Cardiac muscle cell (in vitro differentiated cells and primary cell): ENCODE measurements at places on chromosomes 1 and 21. TPM values are rescaled to one million over a fixed set of nuclear protein-coding genes. Genes with fewer than 3 reads are reported as not detected.

GRCh38 chr1:243756529-243756928, 93.5 kb downstream of the AKT3 start:
- no peak overlapping the region for H3K27ac ChIP-seq
- DNase-seq: no peak
- H3K36me3 ChIP-seq: no peaks in the 10 kb centered on the region
- no peaks in the 10 kb centered on the region for H3K27me3 ChIP-seq
- no peaks in the 10 kb centered on the region for H3K4me1 ChIP-seq

DNA sequence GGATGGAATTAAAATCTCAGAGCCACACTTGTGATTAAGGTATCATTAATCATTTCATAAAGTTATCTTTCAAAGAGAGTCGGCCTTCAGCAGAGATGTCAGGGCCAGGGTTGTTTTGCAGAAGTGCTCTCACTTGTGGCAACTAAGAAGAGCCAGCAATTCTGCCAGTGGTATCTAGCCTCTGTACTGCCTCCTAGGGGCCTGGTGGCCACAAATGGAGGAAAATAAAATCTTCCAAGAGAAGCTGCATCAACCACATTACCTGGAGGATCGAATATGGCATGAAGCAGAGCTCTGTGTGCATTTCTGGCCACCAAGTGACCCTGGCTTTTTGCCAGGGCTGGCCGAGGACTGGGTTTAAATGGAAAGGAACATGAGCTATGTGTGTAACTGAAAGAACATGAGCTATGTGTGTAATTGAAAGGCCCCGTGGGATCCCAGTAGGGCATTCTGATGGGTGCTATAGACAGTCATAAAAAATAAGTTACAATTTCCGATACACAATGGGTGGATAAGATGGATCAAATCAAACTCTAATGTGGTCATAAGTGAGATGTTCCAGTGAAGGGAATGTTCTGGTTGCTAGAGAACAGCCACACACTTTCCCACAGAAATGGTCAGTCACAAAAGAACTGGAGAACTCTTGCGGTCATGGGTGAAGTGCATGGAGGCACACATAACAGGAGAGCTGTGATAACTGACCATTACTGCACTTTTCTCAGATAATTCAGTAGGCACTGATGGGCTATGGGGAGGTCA, 335.8 kb downstream of the CAMTA1 start:
- no peak for DNase-seq
- no peaks in the 10 kb centered on the region for H3K27me3 ChIP-seq
- peaks cover 2% of the 10 kb centered on the region for H3K4me1 ChIP-seq
- no peak overlapping the region for H3K4me3 ChIP-seq

The OR6N1 gene
- polyA plus RNA-seq: not detected in 2 replicates

- H3K27ac ChIP-seq: no peak overlapping the region
- H3K36me3 ChIP-seq: no peaks in the 10 kb centered on the region
- H3K4me1 ChIP-seq: peaks cover 18% of the 10 kb centered on the region
- no peak for DNase-seq
- no peaks in the 10 kb centered on the region for H3K27me3 ChIP-seq
- H3K4me3 ChIP-seq: no peak overlapping the region
Measured at GRCh38 chr1:212487286-212487685, 54.6 kb downstream of the NENF start.

GRCh38 chr1:21294266-21294989, 4.2 kb upstream of the ECE1 start:
- no peaks in the 10 kb centered on the region for H3K27me3 ChIP-seq
- no peaks in the 10 kb centered on the region for H3K36me3 ChIP-seq
- peak overlapping the region; percentile 2 for H3K27ac ChIP-seq
- DNase-seq: peak; percentile 56

The FBXO28 gene
- polyA plus RNA-seq: 9.1 and 12.0 TPM in 2 replicates

GRCh38 chr21:24486973-24487372, 1120.3 kb downstream of the MRPL39 start:
- no peak overlapping the region for H3K4me3 ChIP-seq
- no peak for DNase-seq
- H3K4me1 ChIP-seq: no peaks in the 10 kb centered on the region
- H3K36me3 ChIP-seq: no peaks in the 10 kb centered on the region
- no peaks in the 10 kb centered on the region for H3K27me3 ChIP-seq
- H3K27ac ChIP-seq: no peak overlapping the region

DNA sequence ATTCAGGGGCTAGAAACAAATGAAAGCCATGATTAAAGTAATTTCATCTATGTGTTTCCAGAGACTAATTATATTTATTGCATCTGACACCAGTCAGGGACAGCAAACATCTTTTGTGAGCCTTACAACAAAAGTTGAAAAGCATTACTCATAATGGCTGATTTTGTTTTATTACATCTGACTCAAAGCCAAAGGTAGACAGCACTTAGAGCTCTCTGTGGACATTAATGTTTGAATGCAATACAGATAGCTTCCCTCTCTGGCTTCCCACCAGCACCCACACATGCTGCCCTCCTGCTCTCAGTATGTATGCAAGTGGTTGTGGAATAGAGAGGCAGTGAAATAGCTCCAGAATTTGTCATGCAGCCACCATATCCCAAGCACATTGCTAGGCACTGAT, 198.7 kb downstream of the SETD4 start:
- no peak overlapping the region for H3K4me3 ChIP-seq
- H3K4me1 ChIP-seq: no peaks in the 10 kb centered on the region
- DNase-seq: no peak

The CASZ1 gene
- polyA plus RNA-seq: 53.5 and 68.2 TPM in 2 replicates

DNA sequence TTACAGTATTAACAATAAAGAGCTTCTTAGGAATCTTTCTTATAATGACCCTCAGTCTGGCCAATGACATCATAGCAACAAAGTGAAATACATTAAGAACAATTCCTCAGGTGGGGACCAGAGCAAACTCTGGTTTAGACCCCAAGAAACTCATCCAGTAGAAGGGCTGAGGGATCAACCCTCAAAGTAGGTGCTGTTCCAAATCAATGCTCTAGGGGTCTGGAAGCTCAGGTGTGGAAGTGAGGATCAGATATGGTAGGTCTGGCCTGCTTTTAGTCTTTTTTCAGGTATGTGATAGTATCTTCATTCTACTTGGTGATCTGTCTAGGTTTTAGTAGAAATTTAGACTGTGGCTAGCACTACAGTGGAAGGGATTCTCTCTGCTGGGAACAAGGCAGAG, 291.7 kb downstream of the PDE4B start:
- no peak overlapping the region for H3K4me3 ChIP-seq
- peaks cover 12% of the 10 kb centered on the region for H3K4me1 ChIP-seq
- no peak for DNase-seq
- peaks cover 7% of the 10 kb centered on the region for H3K27me3 ChIP-seq
